Liver (tissue), 10 donors: ENCODE measurements at places on chromosomes 13 and 19. TPM values are rescaled to one million over a fixed set of nuclear protein-coding genes. Genes with fewer than 3 reads are reported as not detected.

GRCh38 chr13:32650705-32651311, 64.6 kb downstream of the PDS5B start:
- peak; percentile 52 for DNase-seq

GRCh38 chr13:98768522-98768921, 16.1 kb upstream of the SLC15A1 start:
- DNase-seq, result no peak

- DNase-seq, result no peak
Observed at GRCh38 chr19:42290523-42291434, 11.2 kb upstream of the PRR19 start.

GRCh38 chr13:33931397-33932311, 113.7 kb downstream of the RFC3 start:
- no peak for DNase-seq

DNA sequence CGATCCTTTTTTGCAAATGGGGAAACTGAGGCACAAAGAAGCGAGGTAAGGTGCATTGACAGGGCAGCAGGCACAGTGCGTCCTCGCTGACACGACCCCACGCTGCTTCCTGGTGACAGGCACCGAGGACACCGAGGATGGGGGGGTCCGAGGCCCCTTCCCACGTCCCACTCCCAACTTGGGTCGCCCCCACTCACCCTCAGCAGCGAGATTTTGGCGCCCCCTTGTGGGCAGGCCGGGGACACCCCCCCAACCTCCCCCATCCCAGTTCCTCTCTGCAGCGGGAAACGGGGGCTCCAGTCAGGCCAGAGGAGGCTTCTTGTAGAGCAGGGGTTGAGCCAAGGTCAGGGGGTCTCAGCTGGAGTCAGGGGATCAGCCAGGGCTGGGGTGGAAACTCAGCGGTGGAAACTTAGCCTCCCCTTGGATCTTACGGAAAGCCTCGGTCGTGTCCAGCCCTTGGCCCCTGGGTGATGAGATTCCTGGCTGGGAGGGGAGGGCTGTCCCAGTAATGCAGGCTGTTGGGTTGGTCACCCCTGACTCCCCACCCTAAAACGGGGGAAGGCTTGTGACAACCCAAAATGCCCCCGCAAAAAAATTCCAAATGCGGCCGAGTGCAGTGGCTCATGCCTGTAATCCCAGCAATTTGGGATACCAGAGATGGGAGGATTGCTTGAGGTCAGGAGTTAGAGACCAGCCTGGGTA, 8.2 kb downstream of the SMIM24 start:
- peak; percentile 51 for DNase-seq

DNA sequence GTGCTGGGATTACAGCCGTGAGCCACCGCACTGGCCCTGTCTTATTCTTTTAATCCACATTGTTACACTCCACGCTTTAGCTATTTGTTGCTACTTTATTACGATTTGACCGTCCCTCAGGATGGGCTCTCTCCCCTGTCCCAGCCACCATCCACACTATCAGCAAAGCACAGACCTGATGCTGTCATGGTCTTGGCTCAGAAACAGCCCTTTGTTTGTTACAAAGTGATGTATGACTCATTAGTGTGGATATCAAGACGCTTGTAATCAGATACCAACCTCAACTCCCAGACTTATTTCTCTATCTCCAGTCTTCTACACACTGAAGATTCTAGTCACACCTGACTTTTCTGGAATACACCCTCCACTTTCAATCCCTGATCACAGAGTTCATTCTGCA, 84.6 kb upstream of the FREM2 start:
- no peak for DNase-seq

- DNase-seq, result no peak
Observed at GRCh38 chr13:67278235-67278634, 48.1 kb upstream of the PCDH9 start.

GRCh38 chr19:362683-363082, 18.1 kb upstream of the MIER2 start:
- DNase-seq, result no peak

DNA sequence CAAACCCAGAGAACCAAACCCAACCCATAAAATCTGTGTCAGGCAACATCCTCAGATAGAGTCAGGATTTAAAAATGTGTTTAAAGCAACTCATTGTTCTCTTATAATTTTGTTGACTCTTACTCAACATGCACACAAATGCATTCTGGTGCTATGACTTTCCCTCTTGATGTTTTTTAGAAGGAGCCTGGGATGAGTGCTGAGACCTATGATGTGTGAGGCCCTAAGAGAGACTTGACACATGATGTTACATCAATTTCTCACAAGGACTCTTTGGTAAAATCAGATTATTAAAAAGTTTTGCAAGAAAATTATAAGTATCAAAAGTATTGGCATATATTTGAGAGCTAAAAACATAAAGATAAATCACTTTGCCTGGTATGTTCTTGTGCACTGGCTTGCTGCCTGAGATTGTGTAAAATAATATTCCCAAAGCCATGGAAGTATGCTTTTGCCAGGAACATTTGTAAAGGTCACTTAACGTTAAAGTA, 173.9 kb downstream of the DCLK1 start:
- no peak for DNase-seq

DNA sequence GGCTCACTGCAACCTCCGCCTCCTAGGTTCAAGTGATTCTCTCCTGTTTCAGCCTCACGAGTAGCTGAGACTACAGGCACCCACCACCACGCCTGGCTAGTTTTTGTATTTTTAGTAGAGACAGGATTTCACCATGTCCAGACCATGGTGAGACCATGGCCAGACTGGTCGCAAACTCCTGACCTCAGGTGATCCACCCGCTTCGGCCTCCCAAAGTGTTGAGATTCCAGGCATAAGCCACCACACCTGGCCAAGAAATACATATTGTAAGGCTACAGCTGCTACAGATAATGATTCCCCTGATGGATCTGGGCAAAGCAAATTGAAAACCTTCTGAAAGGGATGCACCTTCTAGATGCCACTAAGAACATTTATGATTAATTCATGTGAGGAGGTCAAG, 17.8 kb downstream of the PLPP2 start:
- no peak for DNase-seq

DNA sequence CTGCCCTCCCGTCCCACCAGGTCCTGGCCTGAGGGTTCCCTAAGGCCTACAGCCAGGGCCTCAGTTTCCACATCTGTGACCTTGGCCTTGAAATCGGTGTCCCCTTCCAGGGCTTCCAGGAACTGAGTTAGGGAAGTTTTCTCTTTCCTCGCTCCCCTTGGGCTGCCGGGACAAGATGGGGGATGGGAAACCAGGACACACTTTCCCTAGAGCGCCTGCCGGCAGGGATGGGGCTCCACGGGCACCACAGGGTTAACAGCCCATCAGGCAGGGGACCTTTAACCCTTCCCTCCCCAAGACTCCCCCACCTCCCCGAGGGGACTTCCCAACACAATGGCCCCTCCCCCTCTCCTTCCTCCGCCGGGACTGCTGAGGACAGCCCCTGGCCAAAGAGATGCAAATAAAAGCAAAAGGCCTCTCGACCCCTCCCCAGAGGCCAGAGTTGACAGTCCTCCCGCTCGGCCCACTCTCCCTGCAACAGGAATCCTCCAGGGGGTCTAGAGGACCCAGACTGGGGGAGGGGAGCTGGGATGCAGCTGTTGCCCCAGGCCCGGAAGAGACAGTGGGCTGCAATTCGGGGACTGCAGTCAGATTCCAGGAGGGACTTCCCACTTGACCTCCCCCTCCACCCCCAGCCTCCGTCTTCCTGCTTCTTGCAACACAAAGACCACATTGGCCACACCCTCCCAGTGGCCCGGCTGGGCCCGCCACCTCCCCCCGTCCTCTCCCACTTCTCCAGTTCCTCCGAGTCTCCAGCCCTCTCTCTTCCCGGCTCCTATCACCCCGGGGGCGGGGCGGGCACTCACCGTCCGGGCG, 3.4 kb downstream of the BBC3 start:
- peak; percentile 58 for DNase-seq

GRCh38 chr13:20691616-20692015, 11.9 kb upstream of the IL17D start:
- no peak for DNase-seq

- no peak for DNase-seq
Observed at GRCh38 chr13:36353001-36353400, 6.8 kb upstream of the SPART start.

- no peak for DNase-seq
Observed at GRCh38 chr19:33821871-33822270, 25.2 kb downstream of the KCTD15 start.

- DNase-seq, result no peak
Observed at GRCh38 chr19:46761418-46761831, 15.2 kb upstream of the STRN4 start.

DNA sequence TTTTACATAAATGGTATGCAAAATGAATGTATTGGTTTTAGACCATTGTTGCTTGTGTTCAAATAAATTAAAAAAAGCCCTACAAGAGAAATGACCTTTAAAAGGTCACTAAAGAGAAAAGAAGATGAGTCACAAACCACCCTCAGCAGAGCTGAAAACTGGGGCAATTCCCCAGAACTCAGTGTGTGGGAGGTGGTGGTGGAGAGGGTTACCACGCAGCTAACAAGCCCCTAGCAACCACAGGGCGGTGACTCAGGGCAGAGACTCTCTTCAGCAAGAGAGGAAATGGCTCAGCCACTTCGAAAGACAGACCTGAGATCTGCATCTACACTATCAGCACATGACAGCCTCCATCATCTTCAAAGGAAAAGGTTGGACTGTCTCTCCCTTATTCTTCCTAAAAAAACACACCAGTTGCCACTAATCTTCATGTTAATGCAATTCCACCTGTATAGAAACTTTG, 29.4 kb upstream of the NDFIP2 start:
- DNase-seq, result no peak

The KLF2 gene
- total RNA-seq, result 11.2 TPM

The TEX29 gene
- 0.17 TPM for total RNA-seq

The SULT2A1 gene
- total RNA-seq, result 22.9 TPM

The RNF17 gene
- 0.14 TPM for total RNA-seq

The SLC5A5 gene
- not detected for total RNA-seq

The TMC4 gene
- total RNA-seq, result 0.23 TPM

The FFAR2 gene
- total RNA-seq, result 0.67 TPM

The SUGP1 gene
- total RNA-seq, result 17.2 TPM

The CYP2S1 gene
- total RNA-seq, result 1.6 TPM

The APOE gene
- total RNA-seq, result 1,884 TPM

The SIGLEC11 gene
- total RNA-seq, result 8.9 TPM

The ADGRE3 gene
- 0.67 TPM for total RNA-seq
